Coronary artery (tissue), 2 donors: ENCODE measurements at places on chromosomes 4 and X.

GRCh38 chrX:116213262-116213661 is 42.7 kb downstream of the AGTR2 start:
- no peak for DNase-seq

DNA sequence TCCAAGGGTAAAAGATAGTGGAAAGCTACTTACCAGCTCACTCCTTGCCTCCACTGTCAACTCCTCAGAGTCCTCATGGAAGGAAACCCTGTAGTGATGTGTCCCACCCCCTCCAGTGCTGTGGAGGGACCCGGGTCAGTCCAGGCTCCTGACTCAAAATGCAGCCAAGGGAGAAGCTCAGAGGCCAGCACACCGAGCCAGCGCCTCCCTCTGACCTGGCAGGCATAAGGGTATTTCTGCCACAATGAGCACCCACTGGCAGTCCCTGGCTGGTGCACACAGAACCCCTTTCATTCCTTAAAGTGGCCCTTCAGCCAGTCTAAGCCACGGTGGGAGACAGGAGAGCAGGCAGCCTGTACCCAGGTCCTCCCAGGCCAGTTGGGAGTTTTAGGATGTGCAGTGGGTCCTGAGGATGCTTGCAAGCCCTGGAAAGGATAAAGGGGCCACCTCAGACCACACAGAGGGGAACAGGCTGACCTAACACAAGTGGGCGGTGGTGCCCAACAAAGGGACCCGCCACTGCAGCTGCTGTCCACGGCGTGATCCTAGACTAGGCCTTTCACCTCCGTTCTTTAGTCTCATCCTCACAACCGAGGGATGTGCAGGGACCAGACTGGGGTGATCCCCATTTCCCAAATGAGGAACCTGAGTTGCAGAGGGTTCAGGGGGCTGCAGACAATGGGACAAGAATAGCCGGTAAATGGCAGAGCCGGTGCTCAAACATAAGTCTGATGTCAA is 5.7 kb downstream of the JAKMIP1 start:
- DNase-seq, result peak; percentile 35

DNA sequence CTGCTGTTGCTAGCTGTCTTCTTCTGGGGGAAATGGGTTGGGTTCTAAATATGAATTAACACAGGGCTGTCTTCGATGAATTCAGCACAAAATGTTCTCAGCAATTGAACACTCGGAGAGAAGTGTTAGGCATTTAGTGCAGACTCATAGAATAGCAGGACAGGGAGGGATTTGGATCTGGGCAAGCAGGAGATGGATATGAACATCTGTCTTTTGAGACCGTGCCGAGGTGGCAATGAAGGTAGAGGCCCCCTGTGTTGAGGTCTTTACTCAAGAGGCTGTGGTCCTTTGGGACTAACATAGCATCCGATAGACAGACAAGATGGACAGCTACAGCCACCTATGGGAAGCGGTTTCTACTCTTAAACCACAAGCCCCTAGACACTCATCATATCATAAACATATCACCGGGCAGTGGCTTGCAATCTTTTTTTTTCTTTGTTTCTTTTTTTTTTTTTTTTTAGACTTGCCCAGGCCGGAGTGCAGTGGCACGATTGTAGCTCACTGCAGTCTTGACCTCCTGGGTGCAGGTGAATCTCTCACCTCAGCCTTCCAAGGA is 6.7 kb downstream of the CD99 start:
- no peak for DNase-seq

DNA sequence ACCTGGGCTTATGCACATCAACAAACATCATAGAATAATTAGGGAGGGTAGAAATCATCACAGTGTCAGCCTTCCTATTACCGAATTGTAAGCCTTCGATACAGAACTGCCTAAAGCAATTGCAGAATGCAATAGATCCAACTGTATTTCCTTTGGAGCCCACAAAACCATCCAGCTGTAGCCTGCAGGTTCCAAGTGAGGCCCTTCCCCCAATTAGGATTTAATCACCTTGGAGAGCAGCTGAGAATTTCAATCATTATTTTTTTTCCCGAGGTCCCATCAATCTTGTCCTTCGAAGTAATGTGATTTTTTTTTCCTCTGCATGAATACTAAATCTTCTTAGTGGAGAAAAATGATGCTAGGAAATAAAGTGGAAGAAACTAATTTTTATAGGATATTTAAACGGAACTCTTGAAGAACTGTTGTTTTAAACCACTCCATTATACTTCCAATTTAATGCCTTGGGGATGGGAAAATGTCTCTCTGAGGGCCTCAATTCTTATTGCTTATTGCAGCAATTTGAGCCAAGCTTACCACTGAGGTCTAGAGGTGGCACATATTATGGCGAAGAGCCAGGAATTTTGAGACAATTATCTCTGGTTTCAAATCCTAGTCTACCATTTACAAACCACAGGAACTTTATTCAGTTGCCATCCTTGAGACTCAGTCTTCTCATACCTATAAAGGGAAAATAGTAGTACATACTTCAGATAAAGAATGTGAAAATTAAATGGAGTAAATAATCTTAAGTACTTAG is 953.4 kb upstream of the IGFBP7 start:
- DNase-seq, result no peak

DNA sequence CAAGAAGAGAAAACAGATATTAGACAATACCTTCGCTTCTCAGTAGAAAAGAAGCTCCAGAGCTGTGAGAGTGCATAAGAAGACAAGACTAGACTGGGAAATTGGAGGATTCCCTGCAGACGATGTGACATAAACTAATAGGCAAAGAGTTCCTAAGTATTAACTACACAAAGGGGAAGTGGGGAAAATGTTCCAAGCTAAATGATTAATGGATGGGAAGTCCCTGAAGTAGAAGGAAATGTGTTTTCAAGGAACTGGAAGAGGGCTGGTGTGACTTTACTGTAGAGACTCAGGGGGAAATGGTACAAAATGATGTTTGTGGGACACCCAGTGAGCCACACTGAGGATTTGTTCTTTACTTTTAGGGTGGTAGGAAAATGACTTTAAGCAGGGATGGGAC is 69.7 kb upstream of the DCLK2 start:
- DNase-seq, result no peak
